G401 (cell line): ENCODE measurements at places on chromosomes 16 and 17. TPM values are rescaled to one million over a fixed set of nuclear protein-coding genes. Genes with fewer than 3 reads are reported as not detected.

The UTS2R gene
- 1.5 TPM in 1 of 2 replicates, not detected in the other for total RNA-seq

The MT4 gene
- total RNA-seq, result not detected in 2 replicates

The HSD17B1 gene
- 3.5 and 4.4 TPM in 2 replicates for total RNA-seq

The MYH8 gene
- not detected in 2 replicates for total RNA-seq

The DNAI2 gene
- not detected in 2 replicates for total RNA-seq

The PRDM7 gene
- not detected in 2 replicates for total RNA-seq

The TBC1D3E gene
- total RNA-seq, result not detected in 2 replicates

The ZNF385C gene
- total RNA-seq, result 1.8 and 1.9 TPM in 2 replicates

The IRF8 gene
- total RNA-seq, result not detected in 2 replicates

The C17orf107 gene
- not detected in 2 replicates for total RNA-seq

The NOXO1 gene
- not detected in 2 replicates for total RNA-seq

The CXCL16 gene
- total RNA-seq, result 0.86 TPM in 1 of 2 replicates, not detected in the other

The KRTAP4-1 gene
- not detected in 2 replicates for total RNA-seq

The RND2 gene
- 10.4 and 10.9 TPM in 2 replicates for total RNA-seq
